ENCODE measurements at places on chromosomes 4 and X.

GRCh38 chr4:167359711-167360110, 125.4 kb upstream of the SPOCK3 start:
- DNase-seq = no peak

- DNase-seq = no peak
Measured at GRCh38 chrX:128619490-128619889, 567.3 kb upstream of the ACTRT1 start.

DNA sequence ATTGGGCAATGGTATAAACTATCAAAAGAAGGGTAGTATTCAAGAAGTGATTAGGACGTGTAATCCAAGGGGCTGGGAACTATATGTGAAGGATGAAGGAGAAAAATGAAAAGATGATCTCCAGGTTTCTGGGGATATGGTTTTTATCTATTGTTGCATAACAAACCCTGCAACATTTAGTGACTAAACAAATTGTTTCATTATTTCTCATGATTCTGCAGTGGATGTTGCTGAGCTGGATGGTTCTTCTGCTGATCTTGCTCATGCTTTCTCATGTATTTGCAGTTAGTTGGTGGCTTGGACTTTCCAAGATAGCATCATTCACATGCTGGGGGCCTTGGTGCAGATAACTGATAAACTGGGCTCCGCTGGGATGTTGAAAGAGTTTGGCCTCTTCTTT, 29.1 kb downstream of the PHOX2B start:
- no peak for DNase-seq

DNA sequence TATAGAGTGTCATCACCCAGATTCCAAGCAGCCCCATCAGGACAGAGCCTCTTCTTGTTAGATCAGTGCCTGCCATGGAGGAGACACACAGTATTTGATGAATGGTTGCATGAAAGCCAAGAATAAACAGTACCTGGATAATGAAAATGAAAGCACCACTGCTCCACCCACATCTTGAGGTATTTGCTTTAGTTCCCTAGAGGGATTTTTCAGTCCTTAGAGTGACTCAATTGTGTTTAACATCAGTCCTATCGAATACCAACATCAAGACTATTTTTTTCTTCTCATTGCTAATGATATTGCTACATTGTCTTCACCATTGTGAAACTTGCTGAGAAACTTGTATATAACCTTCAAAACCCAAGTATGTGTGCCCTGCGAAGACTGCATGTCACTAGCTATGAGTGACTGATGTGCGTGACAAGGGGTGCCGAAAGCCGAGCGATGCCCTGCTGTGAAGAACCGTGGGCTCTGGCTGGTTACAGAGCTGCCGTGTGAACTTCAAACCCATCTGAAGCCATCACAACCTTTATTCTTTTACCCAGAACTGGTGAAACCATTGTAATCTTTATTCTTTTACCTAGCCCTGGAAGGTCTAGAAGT, 211.3 kb upstream of the FAT1 start:
- no peak for DNase-seq

- DNase-seq = no peak
Measured at GRCh38 chrX:55523356-55523755, 33.7 kb upstream of the USP51 start.

DNA sequence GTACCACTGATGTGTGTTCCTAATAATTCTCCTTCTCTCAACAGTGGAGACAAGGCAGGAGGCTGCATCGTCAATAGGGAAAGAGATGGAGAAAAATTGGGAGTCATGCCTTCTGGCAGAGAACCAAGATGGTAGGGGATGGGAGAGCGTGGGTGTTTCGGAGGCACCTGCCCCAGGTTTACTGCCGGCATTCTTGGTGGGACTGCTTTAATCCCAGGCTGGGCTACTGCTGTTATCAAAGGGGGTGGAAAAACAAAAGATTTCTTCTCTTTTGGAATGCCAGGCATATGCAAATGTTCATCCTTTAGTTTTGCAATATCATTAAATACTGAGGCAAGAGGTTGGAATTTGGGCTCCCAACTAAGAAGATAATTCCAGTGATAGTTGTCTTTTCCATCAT, 257.0 kb downstream of the DCHS2 start:
- no peak for DNase-seq

GRCh38 chrX:63652086-63652765, 132.8 kb downstream of the ARHGEF9 start:
- no peak for DNase-seq

- no peak for DNase-seq
Measured at GRCh38 chrX:17595456-17596035, 141.7 kb upstream of the SCML1 start.

- no peak for DNase-seq
Measured at GRCh38 chr4:141797966-141798365, 161.6 kb downstream of the IL15 start.

- no peak for DNase-seq
Measured at GRCh38 chr4:53990641-53991040, 73.8 kb downstream of the CHIC2 start.

- DNase-seq = no peak
Measured at GRCh38 chrX:143363419-143363818, 153.9 kb downstream of the SPANXN3 start.

Data from ureter (tissue), 1 donor.